Stimulated activated CD4-positive, alpha-beta T cell treated with anti-CD3 and anti-CD28 coated beads, Interleukin-15, amount 100 ng/mL, for 1 hour (primary cell): ENCODE measurements at places on chromosomes 5 and 9.

DNA sequence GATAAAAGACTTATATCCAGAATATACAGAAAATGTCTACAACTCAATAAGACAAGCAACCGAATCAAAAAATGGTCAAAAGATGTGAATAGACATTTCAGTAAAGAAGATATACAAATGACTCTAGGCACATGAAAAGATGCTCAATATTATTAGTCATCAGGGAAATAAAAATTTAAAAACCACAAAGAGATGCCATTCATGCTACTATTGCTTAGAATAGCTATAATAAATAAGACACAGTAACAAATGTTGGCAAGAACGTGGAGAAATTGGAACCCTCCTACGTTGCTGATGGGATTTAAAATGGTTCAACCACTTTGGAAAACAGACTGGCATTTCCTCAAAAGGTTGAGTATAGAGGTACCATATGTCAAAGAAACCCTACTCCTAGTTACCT lies 39.8 kb downstream of the POLK start:
- no peak for DNase-seq

- DNase-seq = no peak
Measured at GRCh38 chr9:1415146-1415545, 365.0 kb downstream of the DMRT2 start.

GRCh38 chr5:131381777-131382176 lies 117.9 kb downstream of the CDC42SE2 start:
- no peak for DNase-seq

DNA sequence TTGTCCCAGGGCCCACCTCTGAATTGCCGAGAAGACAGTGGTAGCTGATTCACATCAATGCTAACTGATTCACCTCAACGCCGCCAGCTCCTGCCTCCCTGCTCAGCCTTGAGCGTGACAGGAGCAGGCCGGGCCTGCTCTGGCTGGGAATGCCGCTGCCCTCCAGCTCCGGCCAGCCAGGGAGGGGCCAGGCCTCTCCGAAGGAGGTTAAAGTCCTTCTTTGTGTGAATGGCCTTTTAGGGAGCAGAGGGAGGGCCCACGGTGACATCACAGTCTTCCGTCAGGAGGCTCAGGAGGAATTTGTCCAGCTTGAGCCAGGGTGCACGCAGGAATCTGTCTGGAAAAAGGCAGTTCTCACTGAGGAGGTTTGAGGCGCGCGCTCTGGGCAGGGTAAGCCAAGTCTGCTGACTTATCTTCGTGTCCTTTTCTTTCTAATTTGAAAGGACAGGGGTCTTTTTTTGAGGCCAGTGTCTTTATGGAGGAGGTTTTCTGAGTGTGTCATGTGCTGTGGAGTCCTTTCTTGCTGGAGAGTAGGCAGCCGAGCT lies 82.7 kb downstream of the C9orf152 start:
- DNase-seq = no peak

- no peak for DNase-seq
Measured at GRCh38 chr9:20437476-20437875, 184.8 kb downstream of the MLLT3 start.
